ENCODE measurements at places on chromosomes 2 and 18.

- no peak for DNase-seq
Observed at GRCh38 chr2:71787108-71787415, 333.7 kb downstream of the DYSF start.

DNA sequence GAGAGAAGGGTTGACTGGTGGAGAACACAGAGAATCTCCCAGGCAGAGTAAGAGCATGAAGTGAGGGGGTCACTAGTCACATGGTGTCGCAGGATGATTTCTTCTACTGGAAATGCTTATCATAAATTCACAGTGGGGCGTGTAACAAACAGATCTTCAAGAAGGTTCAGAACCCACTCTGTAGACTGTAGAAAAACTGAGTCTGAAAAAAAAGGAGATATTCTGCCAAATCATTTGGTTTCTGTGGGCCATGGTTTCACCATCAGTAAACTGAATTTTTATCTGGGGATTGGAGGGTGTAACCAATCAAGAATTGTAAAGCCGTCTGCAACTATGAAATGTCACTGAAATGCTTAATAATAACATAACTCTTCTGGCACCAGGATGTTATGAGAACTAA lies 15.0 kb downstream of the TPGS2 start:
- no peak for DNase-seq

DNA sequence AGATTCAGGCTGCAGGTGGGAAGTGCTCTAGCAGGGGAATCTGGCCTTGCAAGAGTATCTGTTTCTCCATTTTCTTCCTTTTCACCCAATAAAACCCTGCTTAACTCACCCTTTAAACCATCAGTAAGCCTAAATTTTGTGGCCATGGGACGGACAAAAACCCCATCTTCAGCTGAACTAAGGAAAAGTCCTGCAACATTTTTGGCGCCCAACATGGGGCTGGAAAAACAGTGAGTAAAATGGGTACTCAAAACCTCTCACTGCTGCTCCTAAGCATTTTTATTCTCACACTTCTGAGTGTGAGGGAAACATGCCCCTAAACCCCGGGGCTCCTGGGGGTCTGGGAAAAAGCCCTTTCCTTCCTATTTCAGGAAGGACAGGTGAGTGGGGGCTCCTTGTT lies 414.3 kb downstream of the ZNF804A start:
- DNase-seq, result peak; percentile 36

DNA sequence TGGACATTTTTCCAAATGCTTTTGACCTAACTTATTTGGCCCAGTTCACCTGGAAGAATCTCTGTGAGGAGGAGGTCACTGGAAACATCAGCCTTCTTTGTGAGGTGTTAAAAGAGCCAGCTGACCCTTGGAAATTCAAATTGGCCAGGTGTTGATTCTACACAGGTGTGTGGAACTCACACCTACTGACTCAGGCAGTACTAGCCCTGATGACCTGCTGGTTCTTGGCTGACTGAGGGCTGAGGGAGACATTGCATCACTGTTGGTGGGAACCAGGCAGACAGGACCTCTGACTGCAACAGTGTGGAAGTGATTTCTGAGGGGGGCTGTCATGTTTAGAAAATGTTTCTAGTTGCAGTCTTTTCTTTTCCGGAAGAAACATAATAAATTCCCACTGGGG lies 242.2 kb upstream of the LRRTM1 start:
- no peak for DNase-seq

GRCh38 chr18:58451115-58451971 lies 177.5 kb downstream of the ALPK2 start:
- no peak for DNase-seq

DNA sequence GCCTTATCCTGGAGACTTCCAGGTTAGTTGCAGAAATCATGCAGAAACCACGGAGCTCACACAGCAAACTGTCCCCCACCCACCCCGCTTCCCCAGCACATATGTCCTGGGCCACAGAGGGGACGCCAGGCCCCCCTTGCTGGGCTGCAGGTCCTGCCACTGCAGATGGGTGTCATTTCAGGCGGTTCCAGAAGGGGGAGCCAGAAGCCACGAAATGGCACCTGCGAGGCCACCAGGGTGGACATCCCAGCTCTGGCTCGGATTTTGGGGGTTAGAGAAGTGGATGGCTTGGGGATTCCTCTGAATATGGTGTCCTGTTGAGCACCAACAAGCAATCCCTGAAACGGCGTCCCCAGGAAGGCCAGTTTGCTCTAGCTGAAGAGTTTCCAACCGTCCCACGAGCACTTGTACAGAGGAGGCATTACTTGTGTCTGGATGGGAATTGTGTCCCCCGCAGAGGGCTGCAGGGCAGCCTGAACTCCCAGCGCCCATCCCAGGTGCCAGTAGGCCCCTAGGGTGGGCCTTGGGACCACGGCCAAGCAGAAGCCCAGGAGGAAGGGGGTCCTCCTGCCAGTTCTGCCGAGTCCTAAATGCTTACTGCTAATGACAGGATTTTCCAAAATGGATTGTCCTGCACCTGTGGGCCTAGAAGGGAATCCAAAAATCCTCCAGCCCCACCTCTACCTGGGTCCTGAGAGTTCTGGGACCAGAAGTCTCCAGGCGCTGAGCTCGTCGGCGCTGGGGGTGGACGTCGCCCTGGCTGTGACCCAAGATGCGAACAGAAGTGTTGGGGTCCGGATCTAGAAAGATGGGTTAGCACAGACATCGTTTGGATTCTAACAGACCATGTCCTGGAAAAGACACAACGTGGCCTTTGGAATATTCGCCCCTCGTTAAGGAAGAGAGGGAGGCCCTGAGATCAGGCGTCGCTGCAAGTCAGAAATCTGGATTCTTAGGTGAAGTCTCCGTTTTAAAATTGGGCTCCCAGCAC lies 14.6 kb upstream of the NFATC1 start:
- peak; percentile 92 for DNase-seq

- no peak for DNase-seq
Observed at GRCh38 chr18:45014047-45014501, 333.4 kb downstream of the SETBP1 start.

DNA sequence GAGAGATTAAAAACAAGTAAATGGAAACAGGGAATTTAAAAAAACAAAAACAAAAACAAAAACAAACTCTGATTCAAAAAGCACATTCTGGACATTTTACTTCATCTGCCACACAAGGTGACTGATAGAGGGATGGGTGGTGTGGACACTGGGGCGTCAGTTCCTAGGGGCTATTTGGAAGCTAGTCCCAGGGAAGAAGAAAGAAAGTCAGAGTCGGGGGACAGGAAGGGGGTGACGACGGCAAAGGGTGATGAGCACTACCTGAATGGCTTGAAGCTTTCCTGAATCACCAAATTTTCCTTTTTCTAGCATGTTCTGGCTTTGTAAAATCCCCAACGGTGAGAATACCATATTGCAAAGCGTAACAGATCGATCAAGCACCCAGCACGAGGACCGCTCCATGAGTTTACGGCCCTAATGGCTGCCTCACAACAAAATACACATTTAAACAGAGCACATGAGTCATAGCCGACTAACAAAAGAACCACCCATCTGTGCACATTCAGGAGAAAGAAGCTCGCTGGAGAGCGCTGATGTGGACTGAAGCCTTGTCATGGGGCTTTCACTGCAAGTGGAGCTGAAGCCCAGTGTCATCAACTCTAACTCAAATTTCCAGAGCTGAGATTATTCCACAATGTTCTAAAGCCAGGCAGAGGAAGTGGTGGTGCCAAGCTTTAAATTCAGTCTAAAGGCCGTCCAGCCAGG lies 178.9 kb downstream of the LNPK start:
- no peak for DNase-seq

DNA sequence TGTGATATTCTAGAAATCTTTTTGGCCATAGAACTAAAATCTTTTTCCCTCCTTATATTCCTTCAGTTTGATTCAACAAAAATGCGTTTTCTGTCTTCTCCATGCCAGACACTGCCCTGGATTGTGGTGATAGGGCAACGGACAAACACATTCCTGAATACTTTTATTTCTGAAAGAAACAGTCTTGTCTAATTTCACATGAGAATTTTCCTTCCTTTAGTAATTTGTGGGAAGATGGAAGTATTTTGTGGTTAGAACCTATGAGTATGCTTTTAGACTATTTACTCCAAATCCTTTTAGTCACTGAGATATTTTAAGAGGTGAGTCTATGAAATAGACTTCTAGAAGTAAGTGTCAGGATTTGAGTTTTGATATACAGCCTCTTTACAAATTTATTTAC lies 49.6 kb downstream of the COL5A2 start:
- DNase-seq, result no peak

DNA sequence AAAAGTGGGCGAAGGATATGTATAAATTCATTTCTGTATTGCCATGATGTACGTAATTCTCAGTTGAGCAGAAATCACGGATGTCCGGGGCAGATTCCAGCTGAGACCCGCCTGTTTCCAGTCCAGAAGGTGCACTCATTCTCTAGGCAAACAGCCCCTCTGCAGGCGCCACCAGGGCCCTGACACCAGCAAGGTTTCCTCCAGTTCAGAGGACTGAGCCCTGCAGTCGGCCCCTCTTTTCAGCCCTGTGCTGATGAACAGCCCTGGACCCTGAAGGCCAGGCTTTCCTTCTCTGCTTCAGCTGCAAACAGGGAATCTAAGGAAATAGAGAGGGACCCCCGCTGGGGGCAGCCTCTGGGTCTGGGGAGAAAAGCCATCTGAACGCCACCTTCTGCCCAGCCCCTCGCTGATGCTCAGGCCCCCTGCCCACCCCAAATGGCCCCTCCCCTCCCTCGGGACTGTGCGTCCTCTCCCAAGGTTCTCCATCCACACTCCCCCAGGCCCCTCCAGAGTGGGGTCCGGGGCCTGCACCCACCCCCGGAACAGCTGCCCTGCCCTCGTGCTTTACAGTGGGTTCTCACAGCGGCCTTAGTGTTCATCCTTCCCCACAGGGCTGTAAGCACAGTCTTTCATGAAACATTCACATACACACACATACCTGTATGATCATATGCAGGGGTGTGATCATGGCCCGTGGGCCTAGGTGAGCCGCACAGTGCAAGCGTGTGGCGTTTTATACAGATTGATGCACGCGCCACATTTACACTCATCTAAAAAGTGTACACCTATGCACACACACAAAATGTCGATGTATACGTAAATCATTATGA lies 12.1 kb downstream of the COPS9 start:
- DNase-seq, result no peak

- no peak for DNase-seq
Observed at GRCh38 chr2:158743466-158743865, 51.7 kb upstream of the DAPL1 start.

GRCh38 chr2:58106896-58107295 lies 60.3 kb downstream of the VRK2 start:
- no peak for DNase-seq

- DNase-seq, result no peak
Observed at GRCh38 chr2:9434489-9434888, 11.0 kb downstream of the CPSF3 start.

DNA sequence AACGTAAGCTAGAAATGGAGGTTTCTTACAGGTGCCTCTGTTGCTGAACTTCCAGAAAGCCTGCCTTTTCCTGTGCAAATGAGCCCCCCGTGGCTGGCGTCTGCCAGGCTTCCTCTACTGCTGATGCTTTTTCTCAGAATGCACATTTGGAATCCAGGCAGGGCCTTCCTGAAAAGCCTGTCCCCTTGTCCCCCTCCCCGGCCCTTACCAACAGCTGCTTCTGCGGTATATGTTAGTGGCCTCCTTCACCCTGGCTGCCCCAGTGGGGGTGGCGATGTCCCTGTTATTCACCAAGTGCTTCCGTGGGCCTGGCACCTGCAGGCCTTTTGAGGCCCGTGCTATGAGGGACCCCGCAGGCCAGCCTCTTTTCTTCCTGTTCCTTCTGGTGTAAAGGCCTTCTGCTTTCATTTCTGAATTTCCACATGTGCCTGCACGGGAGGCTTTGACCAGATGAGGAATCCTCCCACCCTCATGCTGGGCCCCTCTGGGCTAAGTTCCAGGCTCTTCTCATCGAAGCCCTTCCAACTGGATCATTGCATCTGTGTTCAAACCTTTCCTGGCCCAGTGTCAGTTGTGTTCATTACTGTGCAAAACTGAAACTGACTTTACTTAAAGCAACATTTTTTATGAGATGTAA lies 10.4 kb downstream of the CNDP2 start:
- no peak for DNase-seq

GRCh38 chr2:172085460-172086159 lies at the start of gene DLX1:
Gene DLX1, plus strand, starts transcription at chr2:172085507. Its CDS starts 171 bp downstream, at chr2:172085678.
- no peak for DNase-seq

DNA sequence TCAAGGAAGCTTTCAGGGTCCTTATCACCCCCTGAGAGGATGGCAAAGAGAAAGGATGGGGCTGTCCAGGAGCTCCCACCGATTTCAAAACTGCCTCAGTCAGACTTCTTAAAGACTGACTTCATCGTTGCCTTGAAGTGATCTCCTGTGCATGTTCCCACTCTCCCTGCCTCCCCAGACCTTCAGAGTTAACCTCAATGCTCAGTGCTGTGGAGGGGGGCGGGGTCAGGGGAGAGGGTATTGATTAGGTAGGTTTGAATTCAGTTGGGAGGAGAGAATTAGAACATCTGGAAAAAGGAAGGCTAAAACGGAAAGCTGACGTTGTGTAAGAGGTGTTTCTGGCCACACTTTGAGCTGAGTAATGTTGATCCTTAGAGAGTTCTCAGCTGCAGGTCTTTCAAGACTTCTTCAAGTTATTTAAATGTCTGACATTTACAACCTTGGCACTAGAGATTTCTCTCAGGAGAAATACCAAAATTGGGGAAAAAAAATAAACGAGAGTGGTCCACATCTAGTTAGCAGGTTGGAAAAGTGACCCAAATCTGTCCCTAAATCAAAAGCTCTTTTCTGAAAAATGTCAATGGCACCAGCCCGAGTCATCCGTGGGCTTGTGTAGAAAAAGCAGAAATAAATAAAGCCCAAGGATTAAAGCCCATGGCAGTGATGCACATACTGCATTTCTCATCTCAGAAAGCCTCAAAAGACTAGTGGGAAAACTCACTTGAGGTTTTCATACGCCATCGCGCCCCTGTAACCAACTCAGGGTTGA lies 134.7 kb upstream of the EPAS1 start:
- DNase-seq, result no peak

DNA sequence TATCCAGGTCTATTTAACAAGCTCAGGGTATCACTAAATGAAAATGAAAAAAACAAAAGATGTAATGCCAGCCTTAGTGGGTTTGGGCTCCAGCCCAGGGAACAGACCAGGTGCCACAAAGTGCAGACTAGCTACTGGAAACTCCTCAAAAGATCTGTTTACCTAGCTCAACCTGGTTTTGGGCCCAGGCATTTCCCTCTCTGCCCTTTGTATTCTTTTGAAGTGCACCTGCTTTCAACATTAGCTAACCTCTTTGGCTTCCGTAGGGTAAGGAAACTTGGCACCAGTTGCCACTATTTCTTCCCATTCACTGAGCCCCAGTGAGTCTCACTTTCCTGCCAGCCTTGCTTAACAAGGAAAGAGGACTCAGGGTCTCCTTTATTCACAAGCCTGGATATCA lies 123.6 kb upstream of the CDCA7 start:
- no peak for DNase-seq
